ENCODE measurements at places on chromosomes 7 and 10.
A peak's percentile ranks its signal among the peaks of the same experiment; 100 is the strongest.

- peak; percentile 60 for DNase-seq
These were observed 99.6 kb downstream of the JAZF1 start for GRCh38 chr7:28081016-28081415.

- no peak for DNase-seq
These were observed 6.5 kb downstream of the BRAF start for GRCh38 chr7:140918236-140918635.

DNA sequence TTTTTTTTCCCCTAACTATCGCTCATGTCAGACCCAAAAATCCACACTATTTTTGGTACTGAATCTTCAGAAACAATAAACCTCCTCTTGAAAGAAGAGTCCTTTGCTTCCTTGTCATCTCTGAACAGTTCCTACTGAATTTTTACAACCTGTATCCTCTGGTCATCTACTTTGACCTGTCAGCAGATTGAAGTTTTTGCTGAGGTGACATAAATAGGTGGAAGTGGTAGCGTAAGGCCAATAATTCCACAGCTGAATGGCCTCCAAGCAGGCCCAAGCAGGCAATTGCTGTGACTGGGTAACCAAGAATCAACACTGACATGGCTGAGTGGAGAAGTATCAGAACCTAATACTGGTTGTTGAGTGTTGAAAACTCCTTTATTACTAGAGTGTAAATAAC lies 117.4 kb upstream of the MAGI2 start:
- DNase-seq = no peak

DNA sequence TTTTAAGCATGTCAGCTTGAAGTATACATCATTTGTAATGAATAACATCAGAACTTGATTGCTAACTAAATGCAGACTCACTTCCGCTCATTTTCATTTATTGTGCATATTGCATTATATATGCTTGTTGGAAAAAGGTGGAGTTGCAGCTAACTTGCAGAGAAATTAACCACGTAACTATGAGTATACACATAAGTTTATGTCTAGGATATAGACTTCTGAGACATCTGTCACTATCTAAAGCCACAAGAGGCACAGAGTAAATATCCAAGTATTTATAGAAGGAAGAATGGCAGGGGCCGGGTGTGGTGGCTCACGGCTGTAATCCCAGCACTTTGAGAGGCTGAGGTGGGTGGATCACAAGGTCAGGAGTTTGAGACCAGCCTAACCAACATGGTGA lies 47.3 kb downstream of the TNPO3 start:
- DNase-seq = no peak

GRCh38 chr10:60172363-60172990 lies 217.2 kb downstream of the ANK3 start:
- DNase-seq = no peak

GRCh38 chr10:104291439-104291951 lies 22.5 kb downstream of the GSTO2 start:
- DNase-seq = peak; percentile 95
